ENCODE measurements at places on chromosomes 3 and 15.
A peak's percentile ranks its signal among the peaks of the same experiment; 100 is the strongest.

- DNase-seq: no peak
Measured at GRCh38 chr3:40299721-40300335, 9.7 kb upstream of the EIF1B start.

- DNase-seq: no peak
Measured at GRCh38 chr3:160643994-160644393, 33.0 kb upstream of the ARL14 start.

DNA sequence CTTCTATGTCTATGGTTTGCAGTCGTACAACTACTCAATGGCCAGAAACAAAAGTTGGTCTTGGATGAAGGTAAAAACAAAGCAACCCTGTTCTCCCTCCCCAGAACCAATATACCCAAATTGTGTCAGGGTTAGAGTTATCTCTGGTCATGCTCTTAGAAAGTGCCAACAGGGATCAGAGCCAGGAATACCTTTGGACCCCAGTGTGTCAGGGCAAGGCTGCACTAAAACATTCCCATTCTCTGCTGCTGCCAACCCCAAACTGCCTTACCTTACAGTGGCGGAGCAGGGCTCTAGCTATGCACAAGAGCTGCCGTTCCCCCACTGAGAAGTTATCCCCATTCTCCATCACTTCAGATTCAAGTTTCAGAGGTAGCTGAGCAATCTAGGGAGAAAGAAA is 42.4 kb upstream of the PARL start:
- DNase-seq: no peak

DNA sequence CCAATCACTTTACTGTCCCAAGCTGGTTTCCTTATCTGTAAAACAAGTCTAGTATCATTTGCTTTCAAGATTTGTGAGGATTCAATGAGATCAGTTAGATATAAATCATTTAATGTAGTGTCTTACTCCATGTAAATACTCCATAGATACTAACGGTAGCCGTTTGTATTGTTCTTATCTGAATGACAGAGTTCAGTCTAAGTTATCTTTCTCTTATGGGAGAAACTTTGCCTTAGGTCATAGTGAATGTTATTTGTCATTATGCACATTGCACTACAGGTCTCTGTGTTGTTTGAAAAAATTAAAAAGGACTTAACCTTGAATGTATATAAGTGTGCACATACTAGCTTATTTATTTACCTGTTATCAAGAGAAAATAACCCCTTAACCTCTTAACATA is 44.7 kb downstream of the MBNL1 start:
- DNase-seq: no peak

GRCh38 chr3:119318876-119319275 is 24.7 kb downstream of the ARHGAP31 start:
- no peak for DNase-seq

DNA sequence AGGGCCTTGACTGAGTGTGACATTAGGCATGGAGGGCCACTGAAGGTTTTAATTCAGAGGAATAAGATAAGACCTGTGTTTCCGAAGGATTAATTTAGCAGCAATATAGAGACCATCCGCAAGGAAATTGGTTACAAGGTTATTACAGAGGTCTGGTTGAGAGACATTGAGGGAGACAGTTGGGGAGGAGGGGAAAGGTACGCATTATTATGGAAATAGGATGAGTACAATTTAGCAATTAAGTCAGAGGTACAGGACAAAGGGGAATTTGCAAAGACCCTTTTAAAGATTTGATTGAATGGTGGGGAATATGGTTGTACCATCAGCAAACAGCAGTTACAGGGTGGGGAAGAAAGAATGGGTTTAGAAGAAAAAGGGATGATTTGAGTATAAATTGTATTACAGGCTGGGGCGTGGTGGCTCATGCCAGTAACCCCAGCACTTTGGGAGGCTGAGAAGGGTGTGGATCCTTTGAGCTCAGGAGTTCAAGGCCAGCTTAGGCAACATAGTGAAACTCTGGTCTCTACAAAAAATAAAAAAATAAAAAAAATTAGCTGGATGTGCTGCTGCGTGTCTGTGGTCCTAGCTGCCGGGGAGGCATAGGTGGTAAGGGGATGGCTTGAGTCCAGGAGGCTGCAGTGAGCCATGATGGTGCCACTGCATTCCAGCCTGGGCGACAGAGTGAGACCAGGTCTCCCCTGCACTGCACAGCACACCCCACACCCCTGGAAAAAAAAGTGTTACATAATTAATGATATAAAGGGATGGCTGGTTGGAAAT is 11.3 kb downstream of the ARL8B start:
- DNase-seq: no peak

- no peak for DNase-seq
Measured at GRCh38 chr3:69752241-69752640, 13.0 kb downstream of the MITF start.

DNA sequence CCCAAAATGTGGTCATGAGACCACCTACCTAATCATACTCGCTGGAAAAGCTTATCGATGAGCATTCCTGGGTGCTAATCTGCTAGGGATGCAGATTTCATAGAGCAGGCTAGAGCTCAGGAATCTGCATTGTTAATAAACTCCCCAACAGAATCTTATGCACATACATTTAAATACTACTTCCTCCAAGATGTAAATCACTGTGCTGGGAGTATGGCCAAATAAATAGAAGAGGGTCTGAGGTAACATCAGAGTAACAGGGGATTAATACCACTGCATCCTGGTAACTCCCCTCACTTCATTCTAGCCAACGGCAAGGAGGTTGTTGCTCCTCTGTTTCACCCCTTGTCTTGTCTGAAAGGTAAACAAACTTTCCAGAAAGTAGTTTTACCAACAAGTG is 118.3 kb upstream of the SEMA6D start:
- DNase-seq: no peak

GRCh38 chr15:35936284-35936683 is 390.3 kb upstream of the DPH6 start:
- no peak for DNase-seq

GRCh38 chr3:51712511-51712931 is 5.7 kb downstream of the GRM2 start:
- no peak for DNase-seq

DNA sequence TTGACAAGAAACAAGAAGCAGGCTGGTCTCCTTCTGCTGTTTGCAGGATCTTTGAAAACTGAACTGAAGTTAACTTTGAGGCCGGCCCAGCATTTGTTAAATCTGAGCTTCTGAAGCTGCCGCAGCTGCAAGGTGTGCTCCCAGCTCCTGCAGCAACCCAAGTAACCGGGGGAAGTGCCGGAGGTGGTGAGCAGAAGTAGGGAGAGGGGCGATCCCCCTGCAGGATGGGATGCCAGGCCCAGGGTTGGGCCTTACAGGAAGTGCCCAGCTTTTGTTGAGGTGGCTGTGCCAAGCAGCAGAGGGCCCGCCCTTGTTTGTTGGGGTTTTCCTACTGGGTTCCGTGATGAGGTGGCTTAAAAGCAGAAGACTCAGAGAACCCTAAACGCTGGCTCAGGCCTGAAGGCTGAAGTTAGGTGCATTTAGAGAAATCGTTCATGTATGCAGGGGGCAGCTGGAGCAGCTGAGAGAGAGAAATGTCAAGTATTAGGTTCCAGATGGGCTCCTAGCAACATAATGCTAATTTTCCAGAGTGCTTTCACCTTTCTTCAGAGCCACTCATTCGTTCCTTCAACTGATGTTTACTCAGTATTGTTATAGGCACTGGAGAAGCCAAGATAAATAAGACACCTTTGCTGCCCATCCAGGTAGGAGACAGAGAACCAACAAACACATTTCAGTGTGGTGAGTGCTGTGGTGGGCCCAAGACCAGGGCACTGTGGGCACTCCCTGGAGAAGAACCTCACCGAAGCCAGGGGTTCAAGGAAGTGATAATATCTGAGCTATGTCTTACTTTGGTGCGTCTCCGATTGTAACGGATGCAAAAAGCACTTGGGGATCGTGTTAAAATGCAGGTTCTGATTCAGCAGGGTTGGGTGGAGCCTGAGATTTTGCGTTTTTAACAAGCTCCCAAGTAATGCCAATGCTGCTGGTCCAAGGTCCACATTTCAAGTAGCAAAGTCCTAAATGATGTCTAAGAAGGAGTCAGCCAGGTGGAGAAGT is 42.2 kb upstream of the PLCL2 start:
- DNase-seq: peak; percentile 48

DNA sequence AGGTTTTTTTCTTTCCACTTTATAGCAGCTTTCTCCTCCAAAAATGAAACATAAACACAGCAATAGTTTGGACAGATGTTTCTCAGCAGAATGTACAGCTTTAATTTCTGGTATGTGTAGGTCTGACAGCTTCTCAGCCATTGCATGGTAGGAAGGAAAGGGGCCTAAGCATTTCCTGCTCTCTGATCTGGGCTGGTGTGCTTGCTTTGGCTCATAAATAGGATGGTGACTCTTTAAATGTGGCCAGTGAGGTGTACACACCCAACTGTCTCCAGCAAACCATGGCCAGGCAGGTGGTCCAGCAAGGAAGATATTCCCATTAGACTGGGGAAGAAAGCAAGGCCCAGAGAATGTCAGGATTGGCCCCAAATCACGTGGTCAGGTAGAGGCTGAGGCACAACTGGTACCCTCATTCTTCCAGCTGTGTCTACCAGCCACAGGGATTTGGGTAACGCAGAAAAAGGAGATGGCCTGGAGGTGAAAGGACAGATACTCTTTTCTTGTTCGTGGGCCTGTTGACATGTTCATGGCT is 52.1 kb downstream of the ITGA11 start:
- no peak for DNase-seq

DNA sequence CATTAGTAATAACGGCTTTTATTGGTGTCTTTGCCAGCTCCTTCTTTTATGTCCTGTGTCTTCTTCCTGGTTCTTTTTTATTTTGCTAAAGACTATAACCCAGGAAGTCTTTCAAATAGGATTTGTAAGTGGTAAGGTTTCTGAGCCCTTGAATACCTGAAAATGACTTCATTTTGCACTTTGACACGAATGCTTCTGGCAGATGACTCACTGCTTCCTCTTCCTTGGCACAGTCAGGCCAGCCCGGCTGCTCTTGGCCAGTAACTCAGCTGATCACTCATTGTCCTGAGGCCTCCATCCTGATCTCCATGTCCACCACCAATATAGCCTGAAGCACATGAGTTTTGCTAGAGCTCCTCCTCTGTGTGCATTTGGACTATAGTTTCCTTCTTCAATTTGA is 48.7 kb upstream of the NR2E3 start:
- no peak for DNase-seq

DNA sequence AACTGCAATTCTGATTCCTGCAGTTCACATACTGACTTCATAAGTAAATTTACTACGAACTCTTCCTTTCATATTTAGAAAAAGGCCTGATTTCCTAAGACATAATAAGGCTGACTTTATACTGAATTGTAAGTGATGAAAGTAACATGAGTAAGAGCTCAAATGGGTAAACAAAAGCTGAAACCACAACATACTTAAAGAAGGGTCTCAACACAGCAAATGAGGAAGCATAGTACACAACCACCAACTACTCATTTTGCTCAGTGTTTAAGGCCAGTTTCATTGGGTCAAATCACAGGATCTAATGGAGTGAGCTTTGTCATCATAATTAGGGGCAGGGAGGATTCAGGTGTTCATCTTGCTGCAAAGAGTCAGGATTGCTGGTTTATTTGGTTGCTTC is 81.4 kb downstream of the SETD2 start:
- DNase-seq: no peak

DNA sequence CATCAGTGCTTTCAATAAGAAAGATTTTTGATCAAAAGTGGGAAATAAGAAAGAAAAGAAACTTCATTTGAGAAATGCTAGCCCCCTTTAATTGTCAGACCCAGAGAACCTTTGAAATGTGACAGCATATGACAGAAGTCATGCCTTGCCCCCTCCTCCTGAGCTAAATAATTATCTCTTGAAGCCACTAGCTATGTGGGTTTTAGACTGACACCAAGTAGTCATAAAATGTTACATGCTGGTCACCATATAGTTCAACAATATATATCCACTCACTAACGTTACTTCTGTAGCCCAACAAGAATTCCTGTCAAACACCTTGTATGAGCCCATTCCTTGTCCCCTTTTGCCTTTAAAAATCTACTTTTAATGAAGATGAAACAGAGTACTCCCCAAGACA is 43.1 kb upstream of the AADACL2 start:
- no peak for DNase-seq

GRCh38 chr3:100570811-100571210 is 38.6 kb upstream of the ADGRG7 start:
- DNase-seq: no peak

GRCh38 chr15:91227766-91228165 is 127.7 kb downstream of the SV2B start:
- no peak for DNase-seq

GRCh38 chr3:28081533-28081947 is 159.9 kb upstream of the CMC1 start:
- no peak for DNase-seq

DNA sequence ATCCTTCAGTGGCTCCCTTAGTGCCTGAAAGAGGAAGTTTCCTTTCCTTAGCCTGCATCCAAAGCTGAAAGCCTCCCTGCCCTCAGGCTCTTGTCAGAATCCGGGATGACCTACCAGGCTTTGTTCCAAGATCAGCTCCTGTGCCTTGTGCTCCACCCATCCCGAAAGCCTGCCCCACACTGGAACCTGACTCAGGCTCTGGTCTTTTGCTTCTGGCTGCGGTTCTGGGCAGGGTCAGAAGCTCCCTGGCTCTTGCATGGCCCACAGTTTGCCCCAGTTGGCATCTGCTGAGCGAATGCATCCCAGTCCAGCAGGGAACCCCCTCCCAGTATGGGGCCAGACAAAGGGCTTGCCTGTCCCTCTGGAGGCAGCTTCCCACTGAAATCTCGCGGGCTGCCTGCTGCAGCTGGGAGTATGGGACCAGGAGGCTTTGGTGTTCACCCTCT is 25.9 kb upstream of the KIF23 start:
- no peak for DNase-seq

GRCh38 chr3:131020122-131020693 is 6.4 kb downstream of the ASTE1 start:
- DNase-seq: no peak

DNA sequence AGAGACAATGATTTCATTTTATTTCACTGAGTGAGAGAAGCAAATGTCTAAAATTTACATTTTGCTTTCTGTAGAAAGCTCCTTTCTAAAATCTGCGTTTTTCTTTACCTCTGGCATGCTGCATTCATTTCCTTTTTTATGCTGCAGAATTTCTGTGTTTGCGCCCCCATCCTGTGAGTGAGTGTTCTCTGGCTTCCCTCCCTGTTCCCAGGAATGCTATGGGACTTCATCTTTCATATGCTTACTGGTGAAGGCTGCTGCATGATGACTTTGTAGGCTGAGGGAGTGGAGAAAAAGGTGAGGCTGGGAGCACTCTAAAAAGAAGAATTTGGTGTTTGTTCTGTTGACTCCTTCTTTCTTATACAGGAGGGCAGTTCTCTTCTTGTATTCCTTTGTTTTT is 7.7 kb upstream of the TMC3 start:
- DNase-seq: no peak

- DNase-seq: no peak
Measured at GRCh38 chr3:26960382-26960781, 337.8 kb downstream of the LRRC3B start.

Measured in activated CD8-positive, alpha-beta memory T cell treated with anti-CD3 and anti-CD28 coated beads for 1 hour (primary cell).